H4 (cell line): ENCODE measurements at places on chromosomes 6 and 20. TPM values are rescaled to one million over a fixed set of nuclear protein-coding genes. Genes with fewer than 3 reads are reported as not detected.

Gene DNAH8
- not detected in 2 replicates for total RNA-seq

- DNase-seq: no peak
Measured at GRCh38 chr6:151380848-151381205, 10.5 kb downstream of the ZBTB2 start.

Gene MMP24
- total RNA-seq: 0.33 and 0.68 TPM in 2 replicates

Gene CCM2L
- total RNA-seq: 0.04 TPM in 1 of 2 replicates, not detected in the other

DNA sequence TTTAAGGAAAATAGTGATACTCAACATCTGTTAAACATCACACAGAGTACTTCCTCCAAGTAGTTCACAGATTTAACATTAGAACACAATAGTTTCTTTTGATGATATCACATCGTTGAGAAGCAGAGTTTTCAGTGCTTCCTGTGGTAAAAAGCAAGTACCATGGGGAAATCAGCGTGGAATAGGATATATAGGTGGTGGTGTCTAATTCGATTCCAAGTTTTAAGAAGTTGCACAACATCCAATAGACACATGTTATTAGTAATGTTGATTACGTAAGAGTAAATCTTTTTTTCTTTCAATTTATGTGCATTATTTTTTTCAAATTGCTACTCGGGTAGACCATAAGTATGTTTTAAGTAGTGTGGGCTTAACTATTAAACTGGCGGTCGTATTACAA, 360.7 kb downstream of the NKAIN2 start:
- no peak for DNase-seq

DNA sequence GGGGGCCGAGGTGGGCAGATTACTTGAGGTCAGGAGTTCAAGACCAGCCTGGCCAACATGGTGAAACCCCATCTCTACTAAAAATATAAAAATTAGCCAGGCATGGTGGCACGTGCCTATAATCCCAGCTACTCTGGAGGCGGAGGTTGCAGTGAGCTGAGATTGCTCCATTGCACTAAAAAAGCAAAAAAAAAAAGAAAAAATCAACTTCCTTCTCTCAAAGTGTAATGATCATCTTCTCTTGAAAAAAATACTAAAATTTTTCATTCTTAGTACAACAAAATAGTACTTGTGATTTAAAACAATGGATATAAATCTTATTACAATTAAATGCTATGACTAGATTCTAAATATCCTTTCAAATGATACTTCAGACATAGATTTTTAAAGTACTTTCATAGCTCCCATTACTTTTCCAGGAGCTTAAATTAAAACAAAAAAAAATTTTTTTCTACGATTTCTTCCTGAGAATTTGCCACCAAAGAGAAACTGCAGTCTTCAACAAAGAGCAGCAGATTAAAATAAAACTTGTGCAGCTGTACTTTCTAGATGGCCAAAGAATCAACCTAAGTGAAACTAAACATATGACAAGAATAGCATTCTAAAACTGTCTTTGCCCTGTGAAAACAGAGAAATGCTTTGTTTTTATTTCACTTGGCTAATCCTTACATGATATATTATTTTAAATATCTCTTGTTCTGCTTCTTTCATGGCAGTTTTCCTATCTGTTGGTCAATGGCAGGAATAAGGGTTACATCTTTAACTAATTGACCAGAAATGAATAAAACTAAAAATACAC, 75.2 kb downstream of the MAP3K5 start:
- no peak for DNase-seq

Gene SDCBP2
- total RNA-seq: 0.29 and 0.56 TPM in 2 replicates

DNA sequence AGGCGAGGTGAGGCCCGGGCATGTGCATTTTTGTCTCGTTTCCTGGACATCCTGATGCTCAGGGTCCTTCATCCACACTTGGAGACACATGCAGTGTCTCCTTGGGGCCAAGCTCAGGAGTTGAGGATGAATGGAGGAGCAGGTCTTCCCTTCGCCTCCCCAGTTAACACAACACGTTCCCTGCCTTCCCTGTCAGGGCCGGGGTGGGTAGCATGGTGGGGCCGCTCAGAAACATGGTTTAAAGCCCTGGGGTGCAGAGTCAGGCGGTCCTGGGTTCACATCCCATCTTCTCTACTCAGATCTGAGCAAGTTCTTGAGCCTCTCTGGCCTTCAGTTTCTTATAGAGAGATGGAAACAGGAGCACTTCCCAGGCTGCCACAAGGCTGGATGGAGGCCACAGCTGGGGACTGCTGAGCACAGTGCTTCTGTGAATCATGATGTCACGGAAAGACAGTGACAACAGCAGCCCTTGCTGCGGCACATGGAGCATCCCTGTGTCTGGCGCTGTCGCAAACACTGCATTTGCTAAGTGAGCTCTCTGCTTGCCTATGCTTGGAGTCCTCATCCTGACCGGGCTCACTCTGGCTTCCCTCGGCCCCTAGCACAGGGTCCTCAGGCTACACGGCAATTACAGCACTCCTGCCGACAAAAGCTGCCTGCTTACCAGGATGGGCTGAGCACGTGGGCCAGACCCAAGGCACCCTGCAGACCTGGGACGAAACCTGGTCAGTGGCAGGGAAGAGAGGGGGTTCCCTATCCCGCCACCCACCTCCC, 45.6 kb upstream of the STX16 start:
- no peak for DNase-seq

DNA sequence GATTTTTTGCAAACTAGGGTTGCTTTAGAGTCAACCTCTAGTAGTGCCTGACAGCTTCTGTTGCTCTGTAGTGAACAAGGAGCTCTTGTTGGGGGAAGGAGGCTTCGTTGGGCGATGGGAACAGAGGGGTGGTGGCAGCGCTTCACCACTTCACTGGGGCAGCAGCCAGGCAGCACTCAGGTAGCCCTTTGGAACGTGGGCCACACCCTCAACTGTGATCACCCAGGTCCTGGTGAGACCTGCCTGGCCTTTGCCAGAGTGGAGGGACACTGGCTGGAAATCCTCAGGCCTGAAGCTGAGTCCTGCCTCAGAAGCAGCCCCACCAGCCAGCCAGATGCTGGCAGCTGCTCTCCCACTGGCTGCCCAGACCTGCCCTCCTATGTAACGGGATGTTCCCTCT, 10.4 kb upstream of the EDN3 start:
- no peak for DNase-seq

Gene BCAS1
- total RNA-seq: 0.12 TPM in 1 of 2 replicates, not detected in the other

- no peak for DNase-seq
Measured at GRCh38 chr6:34202329-34203201, 34.1 kb upstream of the HMGA1 start.

DNA sequence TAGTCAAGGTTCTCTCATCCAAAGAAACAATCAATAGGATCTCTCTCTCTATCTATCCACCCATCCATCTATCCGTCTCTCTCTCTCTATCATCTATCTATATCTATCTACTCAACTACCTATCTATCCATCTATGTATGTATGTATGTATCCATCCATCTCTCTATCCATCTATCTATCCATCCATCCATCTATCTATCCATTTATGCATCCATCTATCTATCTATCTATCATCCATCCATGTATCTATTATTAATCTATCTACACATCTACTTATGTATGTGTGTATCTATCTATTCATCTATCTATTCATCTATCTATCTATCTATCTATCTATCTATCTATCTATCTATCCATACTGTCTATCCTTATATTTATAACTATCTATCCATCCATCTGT, 99.3 kb downstream of the FNDC1 start:
- no peak for DNase-seq

DNA sequence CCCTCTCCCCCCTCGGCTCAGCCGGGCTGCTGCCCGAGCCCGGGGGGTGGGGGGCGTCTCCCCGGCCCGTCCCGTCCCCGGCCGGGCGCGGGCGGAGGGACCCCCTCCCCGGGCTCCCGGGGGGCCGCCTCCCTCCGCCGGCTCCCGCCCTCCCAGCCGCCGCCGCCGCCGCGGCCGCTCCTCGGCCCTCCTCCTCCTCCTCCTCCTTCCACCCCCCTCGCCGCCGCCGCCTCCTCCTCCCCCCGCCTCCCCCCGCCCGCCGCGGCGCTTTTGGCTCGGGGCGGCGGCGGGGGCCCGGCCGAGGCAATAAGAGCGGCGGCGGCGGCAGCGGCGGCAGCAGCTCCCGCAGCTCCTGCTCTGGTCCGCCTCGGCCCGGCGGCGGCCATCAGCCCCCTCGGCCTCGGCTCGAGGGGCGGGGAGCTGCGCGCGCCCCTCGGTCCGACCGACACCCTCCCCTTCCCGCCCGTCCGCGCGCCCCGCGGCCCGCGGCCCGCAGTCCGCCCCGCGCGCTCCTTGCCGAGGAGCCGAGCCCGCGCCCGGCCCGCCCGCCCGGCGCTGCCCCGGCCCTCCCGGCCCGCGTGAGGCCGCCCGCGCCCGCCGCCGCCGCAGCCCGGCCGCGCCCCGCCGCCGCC, 38.7 kb downstream of the GNAS start:
- peak; percentile 40 for DNase-seq

Gene KIF13A
- total RNA-seq: 11.4 and 12.7 TPM in 2 replicates

Gene MCHR2
- not detected in 2 replicates for total RNA-seq

DNA sequence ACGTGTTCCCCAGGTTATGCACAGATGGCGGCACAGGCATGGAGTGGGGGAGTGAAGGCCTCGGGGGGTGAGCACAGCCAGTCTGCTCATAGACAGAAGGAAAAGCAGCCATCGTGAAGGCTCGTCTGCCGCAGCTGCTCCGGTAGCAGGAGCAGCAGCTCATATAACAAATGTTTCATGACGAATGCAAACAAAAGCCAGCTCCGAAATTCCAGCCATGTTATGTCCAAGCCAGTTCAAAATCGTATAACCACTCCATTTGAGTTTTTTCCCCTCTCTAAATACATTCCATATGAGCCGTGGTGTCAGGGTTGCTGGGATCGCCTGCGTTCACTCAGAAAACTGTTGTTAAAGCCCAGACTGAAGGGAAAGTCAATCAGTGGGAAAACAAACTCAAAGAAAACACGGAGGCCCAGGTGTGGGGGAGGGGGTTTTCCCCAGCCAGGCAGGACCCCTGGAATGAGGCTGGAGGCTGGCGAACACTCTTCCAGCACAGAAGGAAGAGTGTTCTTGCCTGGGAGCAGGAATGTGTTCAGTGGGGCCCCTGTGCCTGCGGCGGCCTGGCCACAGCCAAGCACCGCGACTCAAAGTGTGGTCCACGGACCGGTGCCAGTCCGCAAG, 280.4 kb upstream of the TAB2 start:
- DNase-seq: no peak

- no peak for DNase-seq
Measured at GRCh38 chr6:36650848-36651478, 27.6 kb upstream of the CDKN1A start.

Gene BMP7
- total RNA-seq: 11.3 and 11.8 TPM in 2 replicates

Gene PGC
- total RNA-seq: not detected in 2 replicates

- DNase-seq: no peak
Measured at GRCh38 chr6:72083976-72084375, 197.6 kb downstream of the RIMS1 start.

Gene ZSCAN23
- 0.64 and 2.4 TPM in 2 replicates for total RNA-seq

Gene MCCD1
- total RNA-seq: not detected in 2 replicates

DNA sequence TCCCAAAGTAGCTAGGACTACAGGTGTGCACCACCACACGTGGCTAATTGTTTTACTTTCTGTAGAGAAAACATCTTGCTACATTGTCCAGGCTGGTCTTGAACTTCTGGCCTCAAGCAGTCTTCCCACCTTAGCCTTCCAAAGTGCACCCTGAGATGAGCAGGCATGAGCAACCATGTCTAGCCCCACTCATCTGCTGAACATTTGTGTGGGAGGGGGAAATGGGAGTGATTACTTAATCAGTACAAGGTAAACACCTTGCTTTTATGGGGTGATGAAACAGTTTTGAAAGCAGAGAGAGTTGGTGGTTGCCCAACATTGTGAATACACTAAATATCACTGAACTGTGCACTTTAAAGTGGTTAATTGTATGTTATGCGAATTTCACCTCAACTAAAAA, 5.3 kb downstream of the APMAP start:
- no peak for DNase-seq

- DNase-seq: no peak
Measured at GRCh38 chr20:16216914-16217230, 356.4 kb downstream of the KIF16B start.

DNA sequence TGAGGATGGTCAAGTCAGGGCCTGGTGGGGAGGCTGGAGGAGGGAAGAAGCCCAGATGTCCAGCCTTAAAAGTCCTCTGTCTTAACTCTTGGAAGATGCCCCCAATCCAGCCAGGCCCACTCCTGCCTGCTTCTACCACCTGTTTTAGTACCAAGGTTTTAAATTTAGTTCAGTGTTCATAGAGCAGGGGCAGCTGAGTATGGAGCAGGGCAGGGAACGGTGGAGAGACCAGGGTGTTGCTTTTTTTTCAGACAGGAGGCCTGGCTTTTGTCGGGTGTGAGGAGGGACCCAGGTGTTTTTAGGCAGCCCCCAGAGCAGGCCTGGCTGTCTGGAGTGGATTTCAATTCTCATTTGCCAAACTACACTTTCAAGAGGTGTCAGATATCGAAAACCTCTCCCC, 278.8 kb downstream of the CDC5L start:
- DNase-seq: no peak

DNA sequence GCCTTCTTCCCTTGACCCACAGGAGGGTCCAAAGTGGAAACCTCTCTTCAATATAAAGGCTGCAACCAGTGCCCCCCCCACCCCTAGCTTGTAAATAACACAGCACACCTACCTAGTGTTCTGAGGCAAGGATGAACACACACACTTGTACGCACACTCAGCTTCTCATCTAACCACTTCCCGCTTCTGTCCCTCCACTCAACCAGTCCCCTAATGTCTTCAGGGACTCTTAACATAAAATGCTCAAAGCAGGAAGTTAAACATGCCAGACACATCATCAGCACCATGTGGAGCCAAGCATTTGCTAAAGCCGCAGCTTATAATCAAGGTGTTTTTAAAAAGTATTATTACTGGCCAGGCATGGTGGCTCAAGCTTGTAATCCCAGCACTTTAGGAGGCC, 35.3 kb downstream of the FOXQ1 start:
- no peak for DNase-seq

Gene SLC22A7
- total RNA-seq: not detected in 2 replicates

Gene C20orf144
- total RNA-seq: not detected in 2 replicates

DNA sequence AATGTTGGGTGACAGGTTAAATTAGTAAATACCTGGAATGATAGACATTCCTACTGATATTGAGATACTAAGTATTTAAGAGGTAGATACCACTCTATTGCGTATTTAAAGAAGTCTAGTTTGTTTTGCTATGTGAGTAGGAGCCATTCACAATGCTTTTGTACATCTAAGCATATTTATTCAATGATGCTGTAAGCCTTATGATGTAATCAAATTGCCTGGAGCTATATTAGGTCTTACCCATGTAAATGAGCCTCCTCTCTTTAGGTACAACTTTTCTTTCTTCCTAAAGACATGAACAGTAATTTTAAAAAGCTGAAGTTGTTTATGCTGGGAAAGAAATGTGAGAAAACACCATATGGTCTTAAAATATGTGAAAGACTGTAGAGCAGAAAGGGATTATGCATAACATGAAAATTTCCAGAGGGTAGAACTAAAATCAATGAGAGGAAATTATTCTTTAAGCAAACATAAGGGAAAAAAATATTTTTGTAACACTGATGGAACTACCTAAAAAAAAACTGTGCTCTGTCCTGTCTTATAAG, 526.7 kb downstream of the EPHA7 start:
- DNase-seq: no peak

Gene ADGRB3
- total RNA-seq: 0.79 and 1.1 TPM in 2 replicates

DNA sequence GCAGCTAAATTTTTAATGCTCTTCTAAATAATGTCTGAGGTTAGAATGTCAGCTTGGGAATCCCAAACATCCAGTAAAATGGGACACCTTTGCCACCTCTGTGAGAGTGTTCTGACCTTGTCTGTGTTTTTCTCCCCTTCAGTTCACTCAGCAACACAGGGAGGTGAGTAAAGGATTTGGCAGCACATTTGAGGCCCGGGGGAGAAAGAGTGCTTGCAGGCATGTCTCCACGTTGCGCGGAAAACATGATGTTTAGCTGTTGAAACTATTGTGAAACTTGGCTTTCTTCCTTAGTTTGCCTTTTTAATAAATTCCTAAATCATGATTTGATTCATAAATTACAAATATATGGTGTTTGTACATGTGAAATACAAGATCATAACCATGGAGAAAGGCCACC, 707.8 kb upstream of the FLRT3 start:
- no peak for DNase-seq
